ENCODE measurements at places on chromosomes 7 and 10.

- no peaks in the 10 kb centered on the region for H3K4me1 ChIP-seq
- no peaks in the 10 kb centered on the region for H3K27me3 ChIP-seq
- no peak overlapping the region for H3K4me3 ChIP-seq
Observed at GRCh38 chr10:126511917-126512479, 123.7 kb upstream of the ADAM12 start.

DNA sequence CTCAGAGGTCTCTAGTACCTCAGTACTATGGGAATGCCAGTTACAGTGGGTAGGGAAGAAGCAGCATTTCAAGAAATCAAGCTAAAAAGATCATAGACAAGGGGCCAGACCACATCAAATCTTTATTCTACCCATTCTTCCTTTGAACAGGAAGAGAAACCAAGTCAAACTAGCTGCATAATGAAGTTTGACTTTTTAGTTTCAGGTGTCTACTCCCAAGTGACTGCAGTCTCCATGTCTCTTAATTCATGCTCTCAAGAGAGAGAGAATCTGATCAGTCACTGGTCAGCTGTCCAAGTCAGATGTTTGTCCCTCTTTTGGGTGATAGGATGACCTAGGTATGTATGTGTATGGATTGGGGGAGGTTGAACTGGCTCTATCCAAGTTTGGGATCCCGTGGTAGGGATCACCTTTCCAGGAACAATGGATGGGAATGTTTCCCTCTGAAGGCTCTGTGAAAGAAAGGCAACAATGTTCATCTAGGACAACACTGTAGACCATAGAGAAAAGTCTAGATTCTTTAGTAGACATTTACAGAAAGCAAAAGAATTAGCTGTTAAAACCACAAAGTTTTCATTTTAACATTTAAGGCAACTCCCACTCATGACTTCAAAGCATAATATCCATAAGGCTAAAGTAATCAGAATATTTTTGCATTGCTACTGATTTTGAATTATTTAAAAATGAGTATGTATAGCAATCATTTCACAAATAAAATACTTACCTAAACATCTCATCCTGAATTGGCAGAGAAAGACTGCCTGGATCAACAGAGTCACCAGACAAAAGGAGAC, 30.1 kb upstream of the PRTFDC1 start:
- H3K27ac ChIP-seq: no peak overlapping the region
- no peaks in the 10 kb centered on the region for H3K36me3 ChIP-seq
- no peak overlapping the region for H3K4me3 ChIP-seq
- DNase-seq: no peak
- H3K4me1 ChIP-seq: peaks cover 11% of the 10 kb centered on the region

DNA sequence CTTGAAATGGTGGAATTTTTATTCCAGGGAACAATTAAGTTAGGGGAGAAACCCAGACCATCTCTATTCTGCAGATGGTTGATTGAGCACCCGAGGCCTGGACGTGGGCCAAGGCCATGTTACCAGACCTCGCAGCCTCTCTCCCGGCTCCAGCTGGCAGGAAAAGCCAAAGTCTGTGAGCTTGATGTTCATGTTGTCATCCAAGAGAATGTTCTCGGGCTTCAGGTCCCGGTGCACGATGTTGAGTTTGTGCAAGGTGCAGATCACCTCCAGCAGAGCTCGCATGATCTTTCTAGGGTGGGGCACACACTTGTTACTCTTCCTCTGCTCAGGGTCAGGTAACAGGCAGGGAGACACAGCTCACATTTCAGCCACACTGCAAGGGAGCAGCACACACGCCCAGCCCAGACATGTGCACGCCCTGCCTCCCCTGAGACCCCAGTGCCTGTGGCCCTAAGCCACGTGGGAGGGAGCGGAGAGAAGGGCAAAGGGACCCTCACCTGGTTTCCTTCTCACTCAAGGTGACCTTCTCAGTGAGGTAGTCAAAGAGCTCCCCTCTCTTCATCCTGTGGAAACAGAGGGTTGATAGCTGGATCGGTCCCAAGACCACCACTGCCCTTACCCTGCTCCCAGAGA, 9.5 kb downstream of the PHKG1 start:
- H3K4me3 ChIP-seq: no peak overlapping the region
- no peaks in the 10 kb centered on the region for H3K27me3 ChIP-seq
- H3K36me3 ChIP-seq: no peaks in the 10 kb centered on the region
- no peak overlapping the region for H3K27ac ChIP-seq
- H3K4me1 ChIP-seq: no peaks in the 10 kb centered on the region

- DNase-seq: no peak
- H3K27ac ChIP-seq: no peak overlapping the region
- no peaks in the 10 kb centered on the region for H3K27me3 ChIP-seq
- no peaks in the 10 kb centered on the region for H3K4me1 ChIP-seq
- H3K36me3 ChIP-seq: no peaks in the 10 kb centered on the region
Observed at GRCh38 chr7:102096706-102097427, 189.8 kb upstream of the SH2B2 start.

DNA sequence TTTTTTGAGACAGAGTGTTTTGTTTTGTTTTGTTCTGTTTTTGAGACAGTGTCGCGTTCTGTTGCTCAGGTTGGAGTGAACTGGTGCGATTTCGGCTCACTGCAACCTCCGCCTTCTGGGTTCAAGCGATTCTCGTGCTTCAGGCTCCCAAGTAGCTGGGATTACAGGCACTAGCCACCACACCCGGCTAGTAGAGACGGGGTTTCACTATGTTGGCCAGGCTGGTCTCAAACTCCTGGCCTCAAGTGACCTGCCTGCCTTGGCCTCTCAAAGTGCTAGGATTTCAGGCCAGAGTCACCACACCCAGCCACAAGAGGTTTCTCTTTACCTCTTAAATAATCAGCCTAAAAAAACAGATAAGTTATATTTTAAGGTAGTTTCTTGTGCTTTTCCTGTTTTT, 8.7 kb upstream of the ARHGAP12 start:
- H3K36me3 ChIP-seq: no peaks in the 10 kb centered on the region
- no peak overlapping the region for H3K27ac ChIP-seq
- H3K4me3 ChIP-seq: no peak overlapping the region
- H3K27me3 ChIP-seq: no peaks in the 10 kb centered on the region
- DNase-seq: no peak

DNA sequence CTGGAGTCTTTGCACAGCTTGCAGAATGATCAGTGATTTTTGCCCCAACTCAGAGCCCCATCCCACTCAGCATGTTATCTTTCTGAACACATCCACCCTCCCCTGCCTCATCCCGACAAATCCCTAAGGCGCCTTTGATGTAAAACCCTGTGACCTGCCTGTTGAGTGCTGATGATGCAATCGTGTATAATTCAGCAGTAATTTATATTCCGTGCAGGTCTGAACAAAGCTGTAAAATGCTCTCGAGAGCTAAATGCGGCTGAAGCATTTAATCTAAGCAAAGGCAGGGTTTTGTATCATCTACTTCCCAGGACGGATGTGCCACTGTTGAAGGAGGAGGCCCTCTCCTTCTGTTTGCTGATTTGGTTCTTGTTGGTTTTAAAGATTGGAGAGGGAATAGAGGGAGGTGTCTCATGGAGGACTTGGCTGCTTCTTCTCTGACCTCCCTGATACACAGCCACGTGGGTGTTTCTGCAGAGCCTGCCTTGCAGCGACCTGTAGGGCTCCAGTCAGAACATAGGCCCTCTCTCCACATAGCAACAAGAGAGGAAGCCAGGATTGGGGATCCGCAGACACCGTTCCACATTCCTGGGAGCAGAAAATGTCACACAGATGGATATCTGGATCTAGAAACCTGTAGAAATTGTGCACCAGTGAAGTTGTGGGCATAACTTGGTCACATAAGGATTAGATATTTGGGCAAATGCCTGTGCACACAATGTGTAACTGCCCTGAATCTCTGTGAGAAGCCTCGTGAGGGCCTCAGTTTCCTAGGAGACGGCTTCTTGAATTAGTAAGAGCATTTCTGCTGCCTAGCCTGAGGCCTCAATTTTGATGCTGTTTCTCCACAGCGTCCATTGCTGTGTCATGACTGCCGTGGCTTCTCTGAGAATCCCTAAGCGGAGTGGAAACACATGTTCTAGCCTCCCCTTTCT, 90.2 kb upstream of the AGK start:
- no peak overlapping the region for H3K27ac ChIP-seq
- H3K4me3 ChIP-seq: no peak overlapping the region
- H3K27me3 ChIP-seq: no peaks in the 10 kb centered on the region
- H3K36me3 ChIP-seq: no peaks in the 10 kb centered on the region
- no peak for DNase-seq
